T1000 (cell line): ENCODE measurements at places on chromosomes 2 and 18.

- DNase-seq, result no peak
These were observed 223.8 kb downstream of the TTC32 start for GRCh38 chr2:19677825-19678518.

GRCh38 chr2:117273009-117273671, 541.4 kb upstream of the DDX18 start:
- no peak for DNase-seq

GRCh38 chr2:222903234-222904220, 42.7 kb downstream of the ACSL3 start:
- peak; percentile 8 for DNase-seq

- no peak for DNase-seq
These were observed 47.4 kb upstream of the RMDN2 start for GRCh38 chr2:37877457-37878315.

GRCh38 chr2:19349911-19350677, 8.3 kb downstream of the OSR1 start:
- DNase-seq, result no peak

DNA sequence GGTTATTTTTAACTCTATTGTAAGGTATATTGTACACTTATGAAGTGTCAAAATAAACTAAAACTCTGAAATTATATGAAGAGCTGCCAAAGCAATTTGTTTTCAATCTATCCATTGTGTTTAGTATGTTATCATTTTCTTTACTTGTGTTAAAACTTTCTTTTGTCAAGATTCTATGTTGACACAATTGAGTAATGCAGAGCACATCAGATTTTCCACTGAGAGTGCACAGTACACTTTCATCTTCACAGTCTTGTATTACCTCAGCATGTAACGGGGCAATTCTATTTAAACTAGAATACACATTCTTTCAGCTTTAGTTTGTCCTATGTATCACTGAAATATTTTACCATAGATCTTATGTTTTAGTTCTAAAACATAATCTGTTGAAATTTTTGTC, 304.4 kb upstream of the ZC3H15 start:
- no peak for DNase-seq

- peak; percentile 50 for DNase-seq
These were observed 528 bp upstream of the PCGF1 start for GRCh38 chr2:74507926-74508520.

- no peak for DNase-seq
These were observed 99.9 kb upstream of the SLC38A11 start for GRCh38 chr2:165055082-165055851.

- no peak for DNase-seq
These were observed 24.6 kb upstream of the CREB1 start for GRCh38 chr2:207505171-207505570.

DNA sequence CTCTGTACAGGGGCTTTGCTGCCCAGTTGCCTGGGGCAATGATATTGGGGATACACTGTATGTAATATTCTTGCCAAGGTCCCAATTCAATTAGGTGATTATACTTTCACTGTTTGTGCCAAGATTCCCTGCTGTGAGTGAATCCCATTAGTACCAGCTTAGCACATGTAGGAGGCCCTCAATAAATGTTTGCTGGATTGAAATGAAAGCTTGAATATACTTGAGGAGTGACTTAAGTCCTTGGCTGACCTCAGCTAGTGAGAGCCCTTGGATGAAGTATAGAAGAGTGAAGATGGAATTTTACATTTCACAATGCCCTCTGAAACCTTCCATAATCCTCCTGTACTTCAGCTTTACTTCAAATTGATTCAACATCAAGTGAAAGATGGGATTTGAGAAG, 102.9 kb downstream of the GATA6 start:
- no peak for DNase-seq

GRCh38 chr2:118693287-118693822, 154.1 kb downstream of the EN1 start:
- DNase-seq, result no peak

- DNase-seq, result peak; percentile 38
These were observed 14.1 kb downstream of the EMX1 start for GRCh38 chr2:72931280-72931910.

DNA sequence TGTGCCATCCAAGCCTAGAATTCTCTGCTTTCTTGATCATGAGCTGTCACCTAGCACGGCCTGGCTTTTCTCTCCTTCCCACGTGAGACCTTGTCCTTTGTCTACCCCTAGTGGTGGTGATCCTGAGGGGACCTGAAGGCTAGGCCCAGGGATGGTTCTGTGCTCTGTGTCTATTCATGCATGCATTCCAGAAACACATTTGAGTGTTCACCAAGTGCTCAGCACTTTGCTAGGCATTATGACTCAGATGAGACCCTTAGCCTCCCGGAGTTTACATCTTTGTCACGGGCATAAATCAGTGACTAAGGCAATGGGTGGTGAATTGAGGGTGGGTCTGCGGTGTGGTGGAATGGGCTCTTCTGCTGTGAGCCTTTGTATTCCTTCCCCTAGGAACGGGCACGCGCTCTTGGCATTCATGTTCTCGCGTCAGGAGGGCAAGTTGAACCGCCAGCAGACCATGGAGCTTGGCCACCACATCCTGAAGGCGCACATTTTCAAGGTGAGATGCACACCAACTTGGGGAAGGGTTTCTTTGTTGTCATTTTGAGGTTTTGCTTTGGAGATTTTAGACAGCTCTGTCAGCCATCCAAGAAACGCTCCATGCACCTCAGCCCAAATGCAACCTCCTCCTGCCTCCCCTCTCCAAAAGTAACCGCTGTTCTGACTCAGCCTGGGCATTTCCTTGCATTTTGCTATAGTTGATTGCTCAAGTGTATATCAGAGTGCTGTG, 100.9 kb downstream of the WDSUB1 start:
- no peak for DNase-seq

DNA sequence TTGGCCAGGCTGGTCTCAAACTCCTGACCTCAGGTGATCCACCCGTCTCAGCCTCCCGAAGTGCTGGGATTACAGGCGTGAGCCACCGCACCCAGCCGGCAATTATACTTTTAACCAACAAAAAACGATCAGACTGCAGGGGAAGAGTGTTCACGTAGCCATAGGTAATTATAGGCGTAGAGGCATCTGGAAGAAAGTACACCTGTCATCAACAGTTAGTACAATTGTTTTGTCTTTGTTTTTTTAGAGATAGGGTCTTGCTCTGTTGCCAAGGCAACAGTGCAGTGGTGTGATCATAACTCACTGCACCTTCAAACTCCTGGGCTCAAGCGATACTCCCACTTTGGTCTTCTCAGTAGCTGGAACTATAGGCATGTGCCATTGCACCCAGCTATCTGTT, 20.0 kb downstream of the ST3GAL5 start:
- no peak for DNase-seq

DNA sequence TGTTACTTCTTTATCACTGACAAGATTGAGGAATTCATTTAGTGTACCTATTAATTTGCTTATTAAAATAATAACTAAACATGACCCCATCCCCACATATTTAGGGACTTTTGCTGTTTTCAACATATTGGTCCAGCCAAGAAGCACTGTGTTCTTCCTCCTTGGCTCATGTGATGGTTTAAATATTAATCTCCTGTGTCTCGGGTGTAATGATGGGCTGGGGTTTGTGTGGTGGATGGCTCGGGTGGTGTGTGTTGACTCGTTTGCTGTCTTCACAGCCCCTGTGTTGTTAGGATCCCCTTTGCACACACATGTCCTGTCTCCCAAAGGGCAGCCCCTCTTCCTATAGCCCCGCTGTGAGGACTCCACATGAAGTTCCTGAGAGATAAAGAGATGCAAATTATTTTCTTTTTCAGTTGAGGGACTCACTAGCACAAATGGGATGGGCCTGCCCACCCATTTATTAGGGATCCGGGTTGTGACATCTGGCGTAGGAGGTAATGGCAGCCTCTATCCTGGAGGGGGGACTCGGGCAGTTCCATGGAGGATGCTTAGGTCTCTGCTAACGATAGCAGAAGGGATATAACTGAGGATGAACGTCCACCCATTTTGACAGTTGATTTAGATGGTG, 53.4 kb downstream of the FHOD3 start:
- no peak for DNase-seq

- no peak for DNase-seq
These were observed 113.0 kb downstream of the MEIS1 start for GRCh38 chr2:66547887-66548286.

DNA sequence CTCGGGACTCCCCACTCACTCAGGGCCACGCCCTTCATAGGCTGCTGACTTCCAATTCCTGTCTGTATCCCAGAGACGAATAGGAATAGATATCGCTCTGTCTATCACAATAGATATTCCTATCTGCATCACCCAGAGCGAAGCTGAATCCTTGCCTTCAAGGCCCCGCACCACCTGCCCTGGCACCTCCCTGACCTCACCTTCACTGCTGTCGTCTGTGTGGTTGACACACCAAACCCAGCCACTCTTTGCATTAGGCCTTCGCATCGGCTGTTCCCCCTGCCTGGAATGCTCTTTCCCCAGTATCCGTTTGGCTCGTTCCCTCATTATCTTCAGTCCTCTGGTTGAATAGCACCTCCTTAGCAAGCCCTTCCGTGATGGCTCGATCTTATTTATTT, 43.5 kb downstream of the ATOH8 start:
- no peak for DNase-seq

- DNase-seq, result no peak
These were observed 181.6 kb downstream of the DNAH6 start for GRCh38 chr2:84697895-84698294.

DNA sequence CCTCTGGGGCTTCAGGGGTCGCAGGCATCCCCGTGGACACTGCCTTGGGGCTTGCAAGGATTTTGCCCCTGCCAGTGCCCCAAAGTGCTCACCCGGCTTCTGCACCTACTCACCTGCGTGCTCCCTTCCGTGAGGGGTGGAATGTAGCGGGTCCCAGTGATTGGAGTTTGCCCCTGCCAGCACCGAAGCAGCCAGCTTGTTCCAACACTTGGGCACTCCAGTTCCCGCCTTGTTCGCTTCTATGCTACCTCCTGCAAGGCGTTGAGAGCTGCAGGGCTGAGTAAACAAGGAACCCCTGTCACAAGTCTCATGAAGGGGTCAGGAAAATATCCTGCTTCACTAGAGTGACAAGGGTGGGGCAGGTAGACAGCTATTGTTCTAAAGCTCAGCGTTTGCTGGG, 631.5 kb downstream of the EPHA4 start:
- DNase-seq, result no peak

DNA sequence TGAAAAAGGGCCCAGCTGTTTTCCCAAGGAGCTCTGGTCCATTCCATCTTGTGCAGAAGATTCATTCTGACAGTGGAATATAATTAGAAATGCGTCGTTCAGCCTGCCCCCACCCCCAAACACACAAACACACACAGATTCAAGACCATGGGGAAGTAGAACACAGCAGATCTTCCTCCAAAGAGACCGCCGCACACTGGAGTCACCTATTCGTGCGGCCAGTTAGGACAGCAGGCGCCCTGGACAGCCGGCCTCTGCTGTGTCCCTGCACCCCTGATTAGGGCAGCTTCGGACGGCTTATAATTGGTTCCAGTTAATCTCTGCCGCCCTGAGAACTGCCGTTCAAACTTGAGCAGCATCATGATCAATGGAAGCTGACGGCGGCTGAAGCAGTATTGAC, 116.0 kb downstream of the GBX2 start:
- DNase-seq, result no peak

DNA sequence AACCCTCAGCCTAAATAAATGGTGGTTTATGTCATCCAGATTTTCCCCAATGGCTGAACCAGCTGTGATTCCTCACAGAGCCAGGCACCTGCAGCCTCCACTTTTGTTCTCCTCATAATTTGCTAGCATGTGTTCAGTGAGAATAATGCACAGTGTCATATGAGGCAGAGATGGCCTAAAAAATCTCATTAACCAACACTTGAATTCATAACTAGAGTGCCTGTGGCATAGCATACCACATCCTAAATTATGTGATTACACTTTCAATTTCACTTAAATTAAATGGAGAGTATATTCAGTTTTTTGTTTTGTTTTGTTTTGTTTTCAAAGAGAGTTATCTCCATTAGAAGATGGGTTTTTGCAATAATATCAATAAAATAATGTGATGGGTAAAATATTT, 488.0 kb downstream of the CBLN2 start:
- no peak for DNase-seq

- DNase-seq, result no peak
These were observed 13.5 kb downstream of the SPATA3 start for GRCh38 chr2:231009236-231009919.

DNA sequence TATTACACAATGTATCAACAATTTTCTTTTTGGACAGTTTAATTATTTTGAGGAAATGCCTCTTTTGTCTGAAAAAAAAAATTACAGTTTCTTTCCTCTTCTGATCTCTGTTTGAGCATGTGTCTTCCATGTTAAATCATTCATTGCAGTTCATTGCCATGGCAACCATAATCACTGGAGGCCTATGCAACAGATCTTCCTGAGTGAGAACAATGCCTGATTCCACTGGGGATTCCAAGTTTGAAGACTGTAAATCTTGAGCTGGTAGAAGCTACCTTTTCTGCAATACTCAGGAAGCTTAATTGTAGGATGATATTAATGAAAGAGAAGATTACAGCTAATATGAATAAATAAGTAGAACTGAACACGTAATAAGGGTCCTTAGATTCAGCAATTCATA, 721.4 kb upstream of the CNTNAP5 start:
- no peak for DNase-seq

- DNase-seq, result no peak
These were observed 5.4 kb downstream of the CRYGD start for GRCh38 chr2:208118918-208119317.

GRCh38 chr2:118846442-118846952, 951 bp downstream of the EN1 start:
- peak; percentile 38 for DNase-seq

GRCh38 chr2:188898261-188898660, 75.9 kb upstream of the COL3A1 start:
- DNase-seq, result no peak

DNA sequence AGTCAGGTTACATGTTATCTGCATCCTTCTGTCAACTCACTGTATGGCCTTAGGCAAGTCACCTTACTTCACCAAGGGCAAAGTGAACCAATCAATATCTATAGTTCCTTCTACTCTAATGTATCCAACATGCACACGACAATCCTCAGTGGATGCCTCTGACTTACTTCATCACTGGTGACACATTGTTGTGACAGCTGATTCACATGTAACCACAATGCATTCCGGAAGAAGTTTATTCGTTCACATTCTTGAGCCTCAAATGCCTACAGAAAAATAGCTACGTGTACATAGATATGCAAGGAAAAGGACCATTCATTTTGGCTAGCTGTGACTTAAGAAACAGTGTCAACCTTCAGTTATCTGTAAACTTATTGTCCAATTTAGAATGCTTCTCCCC, 26.3 kb upstream of the EPG5 start:
- peak; percentile 15 for DNase-seq
